Dermis microvascular lymphatic vessel endothelial cell (primary cell): ENCODE measurements at places on chromosomes 5 and 9.

DNA sequence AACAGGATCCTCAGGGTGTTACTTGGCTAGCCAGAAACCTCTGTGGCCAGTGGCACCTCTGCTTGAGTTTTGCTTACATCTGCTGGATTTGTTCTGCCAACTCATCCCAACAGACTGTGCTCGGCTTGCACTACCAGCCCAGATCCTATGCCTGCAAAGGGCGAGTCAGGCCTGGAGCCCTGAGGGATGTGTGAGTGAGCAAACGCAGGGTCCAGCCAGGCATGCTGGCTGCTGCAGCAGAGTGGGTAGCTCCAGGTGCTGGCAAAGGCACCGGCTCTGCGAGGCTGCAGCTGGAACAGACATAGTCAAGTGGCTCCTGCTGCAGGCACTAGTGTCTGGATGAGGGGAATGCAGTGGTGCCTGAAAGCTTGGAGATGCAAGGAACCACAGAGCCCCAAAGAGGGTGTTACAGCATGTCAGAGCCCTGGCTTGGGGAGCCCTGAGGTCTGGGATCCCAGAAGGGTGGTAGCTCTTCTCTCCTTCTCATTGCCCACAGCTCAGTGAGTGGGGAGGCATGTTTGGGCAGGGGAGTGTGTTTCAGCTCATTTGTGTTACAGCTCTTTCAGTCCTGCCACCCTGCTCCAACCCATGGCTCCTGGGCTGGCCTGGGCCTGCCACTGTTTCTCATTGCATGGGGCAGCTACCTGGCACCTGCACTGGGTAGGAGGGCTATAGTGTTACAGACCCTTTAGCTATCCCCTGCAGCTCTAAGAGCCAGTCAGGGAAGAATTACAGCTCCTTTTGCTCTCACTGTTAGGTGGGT, 332.6 kb downstream of the TAF11L14 start:
- DNase-seq, result no peak

DNA sequence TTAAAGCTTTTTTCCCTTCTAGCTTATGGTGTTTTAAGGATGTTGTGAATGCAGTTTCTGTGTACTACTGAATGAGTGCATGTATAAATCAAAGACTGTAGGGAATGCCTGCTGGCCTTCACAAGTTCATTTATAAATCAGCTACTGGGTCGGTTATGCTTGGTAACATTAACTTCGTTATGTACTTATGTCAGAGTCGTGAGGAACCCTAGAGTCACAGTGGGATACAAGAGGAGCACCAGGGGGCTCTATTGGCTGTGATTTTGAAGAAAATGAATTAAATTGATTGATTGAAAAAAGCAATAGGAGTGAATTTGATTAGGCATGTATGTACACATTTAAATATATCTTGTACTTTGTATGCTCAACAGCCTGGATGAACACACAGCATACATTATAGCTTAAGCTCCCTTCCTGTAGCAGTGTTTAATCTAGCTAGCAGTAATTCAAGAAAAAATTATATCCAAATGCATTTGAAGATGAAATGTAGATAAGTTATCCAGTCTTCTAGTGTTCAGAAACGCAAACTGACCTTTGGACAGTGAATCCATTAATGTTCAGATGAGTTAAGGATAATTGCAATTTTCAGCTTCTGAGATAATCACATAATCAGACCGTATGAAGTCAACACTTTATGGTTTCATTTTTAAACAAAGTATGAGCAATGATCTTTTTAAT, 204.2 kb downstream of the KDM4C start:
- no peak for DNase-seq

DNA sequence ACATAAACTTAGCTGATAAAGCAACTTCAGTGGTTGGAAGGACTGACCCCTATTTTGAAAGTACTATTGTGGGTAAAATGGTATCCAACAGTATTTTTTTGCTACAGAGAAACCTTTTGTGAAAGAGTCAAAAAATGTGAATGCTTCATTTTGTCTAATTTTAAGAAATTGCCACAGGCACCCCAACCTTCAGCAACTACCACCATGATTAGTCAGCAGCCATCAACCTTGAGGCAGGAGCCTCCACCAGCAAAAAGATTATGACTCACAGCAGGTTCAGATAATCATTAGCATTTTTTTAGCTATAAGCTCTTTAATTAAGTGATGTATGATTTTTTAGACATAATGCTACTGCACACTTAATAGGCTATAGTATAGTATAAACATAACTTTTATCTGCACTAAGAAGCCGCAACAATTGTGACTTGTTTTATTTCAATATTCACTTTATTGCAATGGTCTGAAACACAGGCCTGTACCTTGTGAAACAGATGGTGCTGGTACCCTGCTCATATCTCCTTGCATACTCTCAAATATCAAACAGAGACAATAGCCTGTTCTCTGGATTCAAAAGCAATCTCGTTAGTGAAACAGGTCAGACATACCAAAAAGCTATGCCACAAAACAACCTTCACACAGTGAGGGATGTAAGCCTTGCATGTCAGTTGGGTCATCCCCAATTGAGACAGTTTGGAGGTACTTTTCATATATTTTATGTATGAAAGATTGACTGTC, 261.2 kb upstream of the FAM174A start:
- DNase-seq, result no peak

DNA sequence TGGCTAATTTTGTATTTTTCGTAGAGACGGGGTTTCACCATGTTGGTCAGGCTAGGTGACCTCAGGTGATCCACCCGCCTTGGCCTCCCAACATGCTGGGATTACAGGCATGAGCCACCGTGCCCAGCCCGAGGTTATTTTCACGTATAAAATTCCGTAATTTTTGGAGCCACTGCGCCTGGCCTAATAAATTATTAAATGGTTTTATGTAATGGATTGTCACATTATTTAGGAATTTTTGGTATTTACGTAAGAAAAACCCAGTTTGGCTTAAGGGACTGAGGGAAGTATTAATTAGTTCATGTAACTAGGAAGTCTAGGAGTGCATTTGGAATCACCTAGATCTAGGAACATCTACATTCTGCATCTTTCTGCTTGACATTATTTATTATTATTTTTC, 8.3 kb downstream of the GLE1 start:
- DNase-seq, result no peak

GRCh38 chr9:98958271-98958984, 14.7 kb downstream of the COL15A1 start:
- DNase-seq, result no peak

GRCh38 chr9:122294531-122294930, 29.8 kb downstream of the MRRF start:
- no peak for DNase-seq

DNA sequence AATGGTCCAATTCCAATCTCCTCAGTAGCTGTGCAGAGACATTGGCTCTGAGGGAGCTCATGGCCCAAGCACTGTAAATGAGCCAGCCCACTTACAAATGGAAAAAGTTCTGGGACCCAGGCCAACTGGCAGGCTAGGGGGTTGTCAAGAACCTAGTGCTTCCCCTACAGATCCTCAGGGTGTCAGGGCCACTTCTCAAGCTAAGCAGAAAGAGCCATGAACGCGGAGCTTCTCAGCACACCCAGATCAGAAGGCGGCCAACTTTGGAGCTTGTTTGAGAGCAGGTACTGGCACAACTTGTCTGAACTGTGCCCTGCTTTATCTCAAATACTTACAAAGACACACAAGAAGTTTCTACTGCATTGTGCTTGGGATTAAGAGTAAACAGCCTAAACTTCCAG, 17.5 kb downstream of the TLE1 start:
- DNase-seq, result peak; percentile 67

DNA sequence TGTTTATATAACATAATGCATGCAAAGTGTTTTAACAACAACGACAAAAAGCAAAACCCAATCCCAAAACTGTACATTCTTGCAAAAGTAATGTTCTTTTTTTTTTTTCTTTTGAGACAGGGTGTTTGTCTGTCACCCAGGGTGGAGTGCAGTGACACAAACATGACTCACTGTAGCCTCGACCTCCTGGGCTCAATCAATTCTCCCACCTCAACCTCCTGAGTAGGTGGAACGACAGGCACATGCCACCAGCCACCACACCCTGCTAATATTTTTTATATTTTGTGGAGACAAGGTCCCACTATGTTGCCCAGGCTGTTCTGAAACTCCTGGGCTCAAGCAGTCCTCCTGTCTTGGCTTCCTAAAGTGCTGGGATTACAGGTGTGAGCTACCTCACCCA, 13.6 kb upstream of the HAVCR1 start:
- no peak for DNase-seq

DNA sequence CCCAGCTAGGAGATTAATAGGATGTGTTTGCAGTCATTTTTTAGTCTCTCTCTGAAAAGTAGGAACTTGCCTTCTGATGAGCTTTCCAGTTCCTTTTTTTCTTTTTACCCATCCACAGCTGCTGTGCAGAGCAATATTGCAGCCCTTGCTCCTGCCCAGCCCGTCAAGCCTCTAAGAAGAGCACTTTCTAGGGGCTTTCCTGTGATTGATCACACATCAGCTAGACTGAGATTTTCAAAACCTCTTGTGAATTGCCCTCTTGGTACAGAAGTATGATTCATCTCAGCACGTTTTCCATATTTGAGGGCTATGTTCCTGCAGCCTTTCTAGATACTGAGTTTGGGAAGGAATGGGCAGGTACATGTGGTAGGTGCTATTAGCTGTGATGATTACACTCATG, 93.9 kb downstream of the GALNT10 start:
- no peak for DNase-seq

DNA sequence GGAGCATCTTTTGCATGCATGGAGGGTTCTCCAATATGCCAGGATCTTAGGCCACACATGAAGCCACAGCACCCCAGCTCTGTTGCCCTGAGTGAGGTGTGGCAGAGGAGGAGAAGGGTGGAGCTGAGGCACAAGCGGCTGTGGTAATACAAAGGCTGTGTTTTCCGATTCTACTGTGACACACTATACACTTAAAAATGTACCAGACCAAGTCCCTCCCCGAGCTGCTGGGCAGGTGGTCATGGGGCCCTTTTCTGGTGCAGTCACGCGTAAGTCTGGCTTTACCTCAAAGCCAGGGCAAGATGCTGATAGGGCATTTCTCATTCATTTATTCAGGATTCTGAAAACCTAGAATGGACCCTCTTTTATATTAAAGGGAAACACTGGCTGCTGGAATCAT, 3.7 kb downstream of the ADGRV1 start:
- no peak for DNase-seq

- DNase-seq, result no peak
Measured at GRCh38 chr9:107174441-107174840, 108.6 kb upstream of the RAD23B start.
